ENCODE measurements at places on chromosomes 1 and 21. TPM values are rescaled to one million over a fixed set of nuclear protein-coding genes. Genes with fewer than 3 reads are reported as not detected.

The AMPD1 gene
- total RNA-seq = not detected

DNA sequence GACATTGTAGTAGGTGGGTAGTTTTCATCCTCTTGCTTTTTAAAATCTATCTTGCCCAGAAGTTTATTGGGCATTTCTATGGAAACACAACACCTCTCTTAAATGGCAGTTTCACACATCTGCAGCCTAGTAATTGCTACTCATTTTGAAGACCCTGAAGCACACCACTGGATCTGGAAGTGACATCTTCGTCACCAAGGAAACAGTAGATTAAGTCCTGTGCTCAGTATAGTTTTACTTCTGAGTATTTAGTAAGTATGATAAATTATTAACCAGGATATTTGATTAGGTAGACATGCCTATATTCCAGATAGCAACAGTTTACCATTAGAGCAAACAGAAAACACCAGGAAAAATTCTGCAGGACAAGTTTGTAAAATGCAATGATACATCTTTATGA lies 48.7 kb downstream of the UCK2 start:
- no peak for DNase-seq

DNA sequence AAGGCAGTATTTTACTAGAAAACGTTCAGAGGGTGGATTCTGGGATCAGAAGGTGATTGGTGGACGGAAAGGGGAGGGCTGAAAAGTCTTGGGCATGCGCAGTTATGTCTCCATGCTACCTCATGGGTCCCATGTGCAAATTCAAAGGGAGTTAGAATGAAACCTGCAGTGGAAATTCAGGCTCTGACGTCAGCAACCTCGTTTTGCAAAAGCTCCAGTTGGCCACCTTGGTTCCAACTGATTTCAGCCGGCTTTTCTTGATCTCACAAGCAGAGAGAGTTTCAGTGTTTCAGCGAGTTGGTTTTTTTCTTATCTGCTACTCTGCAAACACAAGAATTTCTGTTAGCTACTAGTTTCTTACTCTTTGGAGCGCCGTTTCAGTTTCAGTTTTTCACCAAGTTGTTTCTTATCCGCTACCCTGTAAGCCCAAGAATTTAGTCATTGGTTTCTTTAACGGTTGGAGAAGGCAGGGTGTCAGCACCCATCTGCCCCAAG lies 69.8 kb upstream of the PGBD5 start:
- peak; percentile 7 for DNase-seq

GRCh38 chr1:176866011-176866714 lies 298.3 kb downstream of the ASTN1 start:
- no peak for DNase-seq

DNA sequence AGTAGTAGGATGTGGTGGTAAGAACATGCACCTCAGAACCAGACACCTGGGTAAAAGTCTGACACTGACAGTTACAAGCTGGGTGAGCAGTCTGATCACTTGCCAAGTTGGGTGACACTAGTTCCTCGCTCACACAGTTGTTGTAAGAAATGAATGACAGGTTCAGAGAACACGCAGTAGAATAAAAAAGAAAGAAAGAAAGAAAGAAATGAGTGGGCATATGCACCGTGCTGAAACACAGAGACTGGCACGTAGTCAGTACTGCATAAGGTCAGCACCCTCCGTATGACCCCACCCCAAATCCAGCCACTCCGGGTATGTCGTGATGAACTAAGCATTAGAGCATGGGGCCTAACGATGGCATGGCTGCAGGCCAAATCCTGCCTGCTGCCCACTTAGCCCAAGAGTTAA lies 90.6 kb downstream of the GLUL start:
- DNase-seq = peak; percentile 52

The S100A8 gene
- total RNA-seq = not detected

The SH2D1B gene
- total RNA-seq = not detected

- no peak for DNase-seq
These were observed 55.2 kb downstream of the FNBP1L start for GRCh38 chr1:93503163-93503562.

DNA sequence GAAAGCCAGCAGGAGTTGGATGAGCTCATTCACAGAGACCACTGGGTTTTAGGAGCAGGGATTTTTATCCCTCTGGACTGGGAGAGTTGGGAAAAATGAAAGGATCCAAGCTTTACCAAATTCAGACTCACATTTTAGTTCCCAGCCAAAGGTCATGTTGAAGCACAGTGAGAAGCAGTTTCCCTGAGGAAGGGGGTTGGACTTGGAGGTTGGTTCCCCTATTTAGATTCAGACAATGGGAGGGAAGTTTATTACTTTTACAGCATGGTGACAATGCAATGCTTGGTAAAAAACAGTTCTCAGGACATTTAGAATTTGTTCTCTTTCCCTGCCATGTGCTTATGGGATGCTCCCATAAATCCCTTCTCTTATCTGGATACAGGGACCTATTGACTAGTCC lies 57.3 kb upstream of the ZNF648 start:
- no peak for DNase-seq

The DMRTA2 gene
- total RNA-seq = not detected

- no peak for DNase-seq
These were observed 37.8 kb downstream of the CYP4A11 start for GRCh38 chr1:46903481-46903880.

The ACKR1 gene
- total RNA-seq = not detected

GRCh38 chr1:169012416-169012815 lies 94.1 kb upstream of the ATP1B1 start:
- DNase-seq = no peak

DNA sequence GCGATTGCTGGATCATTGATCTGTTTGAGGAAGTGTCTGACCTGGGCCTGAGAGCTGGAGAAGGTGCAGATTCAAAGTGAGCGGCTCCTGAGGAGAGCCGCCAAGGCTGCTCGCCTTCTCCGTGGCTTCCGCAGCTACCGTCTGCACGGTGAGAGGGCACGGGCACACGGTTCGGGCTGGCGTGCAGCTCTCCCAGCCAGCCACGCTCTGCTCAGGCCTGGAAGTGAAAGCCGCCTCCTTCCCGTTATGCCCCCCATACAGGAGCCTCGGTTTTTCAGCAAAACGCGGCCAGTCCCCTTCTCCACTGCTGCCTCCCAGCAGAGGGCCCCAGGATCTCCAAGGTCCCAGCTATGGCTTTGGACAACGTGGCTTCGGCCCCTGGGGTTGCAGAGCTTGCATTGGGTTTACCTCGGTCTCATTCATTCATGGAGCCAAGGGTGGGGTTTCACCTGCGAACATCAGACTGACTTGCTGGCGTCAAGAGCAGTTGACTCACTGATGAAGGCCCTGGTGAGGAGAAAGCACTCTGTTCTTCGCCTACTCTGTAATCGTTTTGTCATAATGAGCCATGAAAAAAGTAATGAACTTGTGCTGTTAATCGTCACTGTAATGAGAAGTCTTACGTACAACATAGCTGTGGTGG lies 24.4 kb upstream of the PDXK start:
- DNase-seq = no peak

The C8B gene
- not detected for total RNA-seq

DNA sequence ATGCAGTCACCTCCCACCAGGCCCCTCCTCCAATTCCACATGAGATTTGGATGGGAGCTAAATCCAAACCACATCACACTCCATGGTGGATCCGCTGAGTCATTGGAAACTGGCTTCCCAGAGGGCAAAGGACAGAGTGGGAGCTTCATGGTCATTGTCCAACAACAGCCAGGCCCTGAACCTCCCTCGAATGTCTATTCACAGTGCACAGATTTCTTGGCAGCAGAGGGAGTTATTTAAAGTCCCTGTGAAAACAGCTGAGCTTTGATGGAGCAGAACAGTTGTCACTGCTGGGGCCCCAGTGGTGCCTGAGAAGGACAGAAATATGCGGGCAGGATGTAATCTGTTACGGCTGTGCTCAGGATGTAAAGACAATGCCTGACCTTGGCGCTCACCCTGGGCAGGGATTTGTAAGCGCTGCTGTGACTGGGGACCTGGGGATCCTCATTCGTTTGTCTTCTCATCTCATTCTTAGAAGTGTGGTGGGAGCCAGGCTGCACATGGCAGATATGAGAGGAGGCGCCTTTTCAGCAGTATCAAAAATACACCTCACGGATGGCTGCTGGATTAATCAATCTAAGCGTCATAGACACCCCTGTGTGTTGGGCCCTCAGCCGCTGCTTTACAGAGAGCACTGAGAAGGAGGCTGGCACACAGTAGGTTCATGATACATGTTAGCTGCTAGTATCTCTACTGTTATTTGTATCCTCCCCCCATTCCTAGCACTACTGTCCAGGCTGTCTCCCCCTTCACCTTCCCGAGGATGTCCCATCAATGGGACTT lies 439.4 kb downstream of the PTPRU start:
- DNase-seq = no peak

GRCh38 chr1:153612755-153613331 lies at the start of gene S100A16:
TSS of gene S100A16 (minus strand) at chr1:153613137. CDS start at chr1:153608151, 4,986 bp downstream.
- DNase-seq = no peak

The SPATA46 gene
- not detected for total RNA-seq

DNA sequence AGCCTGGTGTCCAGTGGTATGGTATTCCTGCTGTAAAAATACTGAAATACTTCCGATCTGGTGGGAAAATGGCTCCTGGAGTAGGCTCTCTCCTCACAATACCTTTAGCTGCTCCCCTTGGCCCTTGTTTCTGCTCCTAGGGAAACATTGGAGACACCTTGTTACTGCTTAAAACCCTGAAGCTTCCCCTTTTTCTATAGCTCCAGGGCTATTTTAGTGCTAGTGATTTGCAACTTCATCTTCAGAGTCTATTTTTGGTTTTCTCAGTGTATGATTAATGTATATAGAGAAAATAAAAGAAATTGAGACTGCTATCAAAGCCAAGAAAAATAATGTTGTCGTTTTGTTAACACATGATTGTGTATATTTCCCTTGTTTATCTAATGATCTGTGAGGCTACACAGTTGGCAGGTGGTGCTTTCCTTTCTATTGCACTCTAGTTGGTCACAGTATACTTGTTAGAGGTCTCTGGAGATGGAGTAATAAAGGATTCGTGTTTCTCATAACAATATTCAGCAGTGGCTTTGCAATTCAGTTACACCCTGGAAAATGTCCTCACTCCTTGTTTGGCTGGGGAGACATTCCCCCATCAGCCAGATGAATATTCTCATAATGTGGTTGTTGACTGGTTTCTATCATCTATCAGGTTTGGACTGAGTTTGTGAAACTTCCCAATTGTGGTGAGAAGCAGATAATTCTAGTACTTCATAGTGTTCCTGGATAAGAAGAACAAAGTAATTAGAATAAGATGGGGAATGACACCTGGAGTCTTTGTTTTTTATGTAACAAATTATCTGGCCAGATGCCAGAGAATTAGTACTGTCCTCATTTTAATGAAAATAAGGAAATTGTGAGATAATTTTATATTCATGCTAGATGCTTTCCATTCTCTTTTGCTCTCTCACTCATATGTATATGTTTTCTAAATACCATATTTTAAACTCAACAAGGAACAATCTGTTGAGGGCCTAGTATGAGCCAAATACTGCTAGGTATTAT lies 44.8 kb upstream of the CACYBP start:
- DNase-seq = no peak

- DNase-seq = no peak
These were observed 33.6 kb downstream of the ACOT11 start for GRCh38 chr1:54581621-54582035.

- DNase-seq = no peak
These were observed 24.8 kb upstream of the SLC22A15 start for GRCh38 chr1:115951560-115951959.

GRCh38 chr1:111603979-111604378 lies 15.6 kb upstream of the RAP1A start:
- DNase-seq = peak; percentile 93

The HCN3 gene
- 1.5 TPM for total RNA-seq

GRCh38 chr1:93435443-93435842 lies 12.5 kb upstream of the FNBP1L start:
- no peak for DNase-seq

The PSEN2 gene
- total RNA-seq = 2.5 TPM

DNA sequence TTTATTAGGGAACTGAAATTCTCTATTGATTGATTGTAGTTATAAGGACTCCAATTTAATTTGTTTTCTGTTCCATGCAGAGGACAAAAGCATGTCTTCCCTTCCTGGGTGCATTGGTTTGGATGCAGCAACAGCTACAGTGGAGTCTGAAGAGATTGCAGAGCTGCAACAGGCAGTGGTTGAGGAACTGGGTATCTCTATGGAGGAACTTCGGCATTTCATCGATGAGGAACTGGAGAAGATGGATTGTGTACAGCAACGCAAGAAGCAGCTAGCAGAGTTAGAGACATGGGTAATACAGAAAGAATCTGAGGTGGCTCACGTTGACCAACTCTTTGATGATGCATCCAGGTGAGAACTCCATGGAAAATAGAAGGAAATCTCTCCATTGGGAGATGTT lies 1.5 kb downstream of the SETDB1 start:
- no peak for DNase-seq

GRCh38 chr1:74699331-74699730 lies 25.7 kb upstream of the ERICH3 start:
- no peak for DNase-seq

GRCh38 chr1:98143403-98143802 lies 222.6 kb upstream of the DPYD start:
- no peak for DNase-seq

The NID1 gene
- total RNA-seq = 0.07 TPM

DNA sequence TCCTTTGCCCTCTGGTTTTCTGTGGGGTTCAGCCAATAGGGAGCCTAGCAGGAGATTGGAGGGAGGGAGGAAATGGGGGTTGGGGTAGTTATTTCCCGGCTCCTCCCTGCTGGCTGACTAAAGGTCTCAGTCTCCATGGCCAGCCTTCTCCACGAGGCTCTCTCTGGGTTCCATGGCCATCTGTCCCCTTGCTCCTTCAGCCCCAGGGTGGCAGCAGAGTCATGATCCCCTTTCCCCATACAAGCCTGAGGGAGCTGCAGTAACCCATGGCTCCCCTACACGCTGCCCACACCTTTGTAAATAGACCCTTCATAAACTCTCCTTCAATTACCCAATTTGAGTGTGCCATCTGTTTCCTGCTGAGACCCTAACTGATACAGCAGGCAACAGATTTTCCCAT lies 176.1 kb upstream of the CSF3R start:
- no peak for DNase-seq
